ENCODE measurements at places on chromosomes 13 and 19.

DNA sequence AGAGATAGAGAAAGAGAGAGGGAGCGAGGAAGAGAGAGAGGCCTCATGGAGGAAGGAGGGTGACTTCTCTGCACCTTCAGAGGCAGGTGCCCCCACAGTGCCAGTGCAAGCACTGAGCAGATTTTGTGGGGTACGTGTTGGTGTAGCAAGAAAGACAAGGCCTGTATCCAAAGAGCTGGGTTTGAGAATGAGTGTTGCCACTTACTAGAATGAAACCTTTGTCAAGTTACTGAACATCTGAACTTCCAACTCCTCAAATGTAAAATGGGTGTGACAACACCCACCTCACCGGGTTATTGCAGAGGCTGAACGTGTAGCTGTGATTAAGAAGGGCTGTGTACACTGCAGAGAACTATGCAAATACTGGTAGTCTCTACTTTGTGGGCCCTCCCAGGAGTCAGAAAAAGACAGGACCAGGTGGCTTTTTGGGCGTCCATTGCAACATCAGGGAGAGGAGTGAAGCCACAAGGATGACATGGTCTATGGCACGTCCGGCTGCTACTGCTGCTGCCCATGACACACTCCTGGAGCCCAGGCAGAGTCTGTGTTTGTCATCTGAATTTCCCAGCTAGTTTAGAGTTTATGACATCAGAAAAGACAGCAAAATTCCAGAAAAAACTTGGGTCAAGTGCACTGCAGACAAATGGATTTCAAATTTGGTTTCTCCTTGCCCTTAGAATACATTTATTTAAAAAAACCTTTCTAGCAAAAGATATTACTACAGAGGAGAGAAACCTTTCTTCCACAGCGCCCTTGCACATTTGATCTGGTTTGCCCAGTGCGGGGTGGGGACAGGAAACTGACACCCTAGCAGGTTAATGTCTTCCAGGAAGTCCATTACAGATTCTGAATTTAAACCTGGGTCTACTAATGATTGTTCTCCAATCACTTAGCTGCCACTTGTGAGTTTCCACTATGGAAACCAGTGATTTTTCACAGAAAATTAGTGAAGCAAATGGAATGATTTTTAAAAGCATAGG lies 54.0 kb upstream of the ATP12A start:
- no peak for DNase-seq

GRCh38 chr13:100527644-100528043 lies 60.9 kb downstream of the GGACT start:
- DNase-seq, result no peak

GRCh38 chr19:17289489-17289888 lies 7.8 kb downstream of the ANKLE1 start:
- DNase-seq, result peak; percentile 73

- DNase-seq, result no peak
These were observed 119.1 kb downstream of the SOX1 start for GRCh38 chr13:112186091-112186490.

DNA sequence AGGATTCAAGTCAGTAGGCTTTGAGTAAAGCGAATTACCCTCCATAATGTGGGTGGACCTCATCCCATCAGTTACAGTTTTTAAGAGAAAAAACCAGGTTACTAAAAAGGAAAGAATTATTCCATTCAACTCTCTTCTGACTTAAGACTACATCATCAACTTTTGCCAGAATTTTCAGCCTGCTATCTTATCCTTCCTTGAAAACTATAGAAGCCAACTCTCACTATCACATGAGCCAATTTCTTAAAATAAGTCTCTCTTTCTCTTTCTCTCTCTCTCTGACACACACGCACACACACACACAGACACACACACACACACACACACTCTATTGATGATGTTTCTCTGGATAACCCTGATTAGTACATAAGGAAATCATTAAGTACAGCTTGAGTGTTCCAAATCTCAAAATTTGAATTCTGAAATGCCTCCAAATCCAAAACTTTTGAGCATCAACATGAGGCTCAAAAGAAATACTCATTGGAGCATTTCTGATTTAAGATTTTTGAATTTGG lies 217.0 kb upstream of the PRR20A start:
- DNase-seq, result no peak

DNA sequence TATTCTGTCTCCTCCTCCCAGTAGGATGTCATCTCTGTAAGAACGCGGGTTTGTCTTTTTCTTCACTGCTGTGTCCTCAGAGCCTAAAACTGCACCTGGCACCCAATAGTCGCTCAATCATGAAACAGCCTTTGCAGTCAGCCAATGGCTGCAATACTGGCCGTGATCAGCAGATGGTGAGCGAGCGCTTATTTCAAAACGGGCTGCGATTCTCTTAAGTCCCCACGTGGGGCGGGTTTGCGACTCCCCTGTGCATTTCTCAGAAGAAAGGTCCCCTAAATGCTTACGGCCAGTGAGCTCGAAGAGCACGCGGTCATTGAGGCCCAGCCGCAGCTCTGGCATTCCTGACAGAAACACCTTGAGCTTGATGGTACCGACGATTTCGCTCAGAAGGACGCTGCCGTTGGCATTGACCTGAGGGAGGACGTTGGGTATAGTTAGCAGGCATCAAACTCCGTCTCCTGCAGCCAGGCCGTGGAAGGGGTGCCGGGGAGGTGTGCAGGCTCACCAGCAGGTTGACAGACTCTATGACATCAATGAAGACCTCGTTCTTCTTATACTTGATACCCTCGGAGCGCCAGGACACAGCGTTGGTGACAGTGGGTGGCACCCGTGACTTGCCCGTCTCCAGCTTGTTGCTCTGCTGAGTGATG lies 6.0 kb downstream of the AP1M2 start:
- peak; percentile 69 for DNase-seq

- no peak for DNase-seq
These were observed 45.6 kb downstream of the ANKRD10 start for GRCh38 chr13:110869231-110869804.

DNA sequence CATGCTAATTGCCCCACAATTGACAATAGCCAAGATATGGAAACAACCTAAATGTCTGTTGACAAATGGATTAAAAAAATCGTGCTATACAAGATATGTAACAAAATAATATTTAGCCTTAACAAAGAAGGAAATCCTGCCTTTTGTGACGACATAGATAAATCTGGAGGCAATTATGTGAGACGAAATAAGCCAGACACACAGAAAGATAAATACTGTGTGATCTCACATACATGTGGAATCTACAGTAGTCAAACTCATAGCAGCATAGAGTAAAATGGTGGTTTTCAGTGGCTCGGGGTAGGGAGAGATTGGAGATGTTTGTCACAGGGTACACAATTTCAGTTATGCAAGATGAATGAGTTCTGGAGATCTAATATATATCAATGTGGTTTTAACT lies 895.8 kb downstream of the SLITRK6 start:
- no peak for DNase-seq

DNA sequence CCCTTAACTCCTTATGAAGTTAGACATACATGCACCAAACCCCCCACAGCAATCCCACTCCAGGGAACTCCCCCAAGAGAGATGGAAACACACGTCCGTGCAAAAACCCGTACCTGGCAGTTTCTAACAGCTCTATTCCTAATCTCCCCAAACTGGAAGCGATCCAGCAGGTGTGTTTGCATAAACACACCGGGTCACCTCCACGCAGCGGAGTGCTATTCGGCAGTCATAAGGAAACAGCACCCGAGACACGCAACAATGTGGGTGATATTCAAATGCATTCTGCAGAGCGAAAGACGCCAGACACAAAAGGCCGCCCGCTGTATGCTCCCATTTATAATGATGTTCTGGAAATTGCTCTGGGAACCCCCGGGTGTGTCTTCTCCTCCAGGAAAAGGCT lies 6.8 kb upstream of the ZNRF4 start:
- DNase-seq, result no peak

DNA sequence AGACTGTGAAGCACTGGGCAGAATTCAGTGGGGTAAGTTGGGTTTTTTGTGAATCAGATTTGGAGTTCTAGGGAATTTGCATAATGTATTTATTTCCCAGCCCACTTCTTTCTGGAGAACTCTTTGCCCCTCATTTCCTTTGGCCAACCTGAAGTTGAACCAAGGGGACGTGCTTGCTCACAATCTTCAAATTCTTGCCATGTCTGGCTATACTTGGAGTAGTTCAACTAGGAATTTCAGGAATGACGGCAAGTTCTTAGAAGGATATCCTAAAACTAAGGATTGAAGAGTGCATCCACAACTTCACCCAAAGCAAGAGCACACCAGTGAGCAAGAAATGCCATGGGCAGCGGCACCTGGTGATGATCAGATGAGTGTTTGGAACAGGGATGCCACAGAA lies 88.5 kb downstream of the TEX26 start:
- no peak for DNase-seq

- DNase-seq, result no peak
These were observed 4.3 kb upstream of the ZNF28 start for GRCh38 chr19:52825765-52826164.

GRCh38 chr19:38015216-38015615 lies 108.2 kb downstream of the SIPA1L3 start:
- DNase-seq, result no peak

DNA sequence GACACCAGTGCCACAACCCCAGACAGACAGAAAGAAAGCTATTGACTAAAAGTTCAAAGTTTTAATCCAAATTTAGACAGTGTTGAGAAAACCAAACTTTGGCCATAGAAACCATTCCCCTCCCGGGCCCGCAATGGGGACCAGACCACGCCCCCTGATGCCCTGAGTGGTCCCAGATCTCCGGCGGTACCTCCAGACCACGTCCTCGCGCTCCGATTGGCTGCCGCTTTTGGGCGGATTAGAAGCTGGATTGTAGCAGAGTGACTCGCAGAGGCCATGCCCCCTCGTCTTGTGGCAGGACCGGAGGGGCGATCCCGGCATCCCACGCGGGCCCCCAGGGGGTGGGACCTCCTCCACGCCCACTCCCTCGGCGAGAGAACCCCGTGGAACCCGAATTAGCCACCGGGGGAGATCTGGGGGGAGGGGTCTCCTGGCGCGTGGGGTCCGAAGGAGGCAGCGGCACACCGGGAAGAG lies 797 bp upstream of the HSD17B14 start:
- DNase-seq, result peak; percentile 83

GRCh38 chr13:73825143-73825542 lies 309.1 kb downstream of the KLF12 start:
- DNase-seq, result no peak

- no peak for DNase-seq
These were observed 50.8 kb downstream of the STK24 start for GRCh38 chr13:98526182-98526512.

GRCh38 chr19:44607049-44607448 lies 6.3 kb upstream of the IGSF23 start:
- no peak for DNase-seq

DNA sequence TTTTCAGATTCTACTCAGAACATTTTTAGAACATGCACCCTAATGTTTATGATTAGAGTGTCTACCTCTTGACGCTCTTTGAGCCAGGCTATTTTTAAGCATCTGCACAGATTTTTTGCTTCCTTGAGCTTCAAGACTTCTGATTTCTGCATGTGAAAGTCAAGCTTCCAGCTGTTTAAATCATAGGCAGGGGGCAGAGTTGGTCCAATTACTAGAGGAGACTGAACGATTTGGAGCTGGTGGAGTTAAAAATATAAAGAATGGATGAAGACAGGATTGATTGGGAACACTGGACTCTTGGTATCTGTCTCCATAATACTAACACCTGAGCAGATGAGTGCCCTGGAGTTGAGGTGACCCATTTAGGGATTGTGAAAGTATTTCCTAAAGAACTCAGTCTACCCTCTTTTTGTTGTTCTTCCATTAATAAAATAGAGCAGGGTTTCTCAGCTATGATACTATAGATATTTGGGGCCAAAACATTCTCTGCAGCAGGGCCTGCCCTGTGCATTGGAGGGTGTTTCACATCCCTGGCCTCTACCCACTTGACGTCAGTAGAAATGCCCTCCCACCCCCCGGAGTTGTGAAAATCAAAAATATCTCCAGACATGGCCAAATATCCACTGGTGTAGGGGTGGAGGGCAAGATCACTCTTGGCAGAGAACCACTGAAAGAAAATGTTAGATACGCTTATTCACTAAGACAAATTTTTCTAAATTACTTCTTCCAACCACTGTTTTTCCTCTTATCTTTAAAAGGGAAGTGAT lies 160.1 kb downstream of the COG6 start:
- no peak for DNase-seq

DNA sequence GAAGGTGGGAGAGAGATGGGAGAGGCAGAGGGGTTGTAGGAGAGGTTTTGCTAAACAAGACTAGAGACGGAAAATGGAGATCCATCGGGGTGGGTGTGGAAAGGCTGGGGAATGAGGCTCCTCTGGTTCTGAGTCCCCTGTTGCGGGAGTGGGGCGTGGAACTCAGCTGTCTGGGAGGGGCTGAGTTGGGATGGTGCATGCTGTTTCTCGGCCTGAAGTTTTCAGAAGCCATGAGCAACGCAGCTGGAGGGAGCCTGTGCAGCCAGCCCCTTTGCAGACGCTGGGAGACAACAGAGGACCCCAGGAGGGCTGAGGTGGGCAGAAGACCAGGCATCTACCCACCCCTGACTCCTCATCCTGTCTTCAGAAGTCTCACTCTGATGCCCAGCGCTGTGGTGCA lies 7.4 kb upstream of the GIPR start:
- no peak for DNase-seq

- peak; percentile 87 for DNase-seq
These were observed at the start of gene MEF2B for GRCh38 chr19:19170053-19170872. Gene MEF2B, minus strand, starts transcription at chr19:19170263. Its CDS starts 19,528 bp downstream, at chr19:19150735.

GRCh38 chr19:12521996-12522395 lies 29.3 kb downstream of the ZNF564 start:
- DNase-seq, result no peak

- DNase-seq, result no peak
These were observed at the start of gene HOOK2 for GRCh38 chr19:12774588-12775555. Gene HOOK2, minus strand, starts transcription at chr19:12775552. Its CDS starts 103 bp downstream, at chr19:12775449.

GRCh38 chr13:59846845-59847620 lies 316.7 kb downstream of the DIAPH3 start:
- no peak for DNase-seq

DNA sequence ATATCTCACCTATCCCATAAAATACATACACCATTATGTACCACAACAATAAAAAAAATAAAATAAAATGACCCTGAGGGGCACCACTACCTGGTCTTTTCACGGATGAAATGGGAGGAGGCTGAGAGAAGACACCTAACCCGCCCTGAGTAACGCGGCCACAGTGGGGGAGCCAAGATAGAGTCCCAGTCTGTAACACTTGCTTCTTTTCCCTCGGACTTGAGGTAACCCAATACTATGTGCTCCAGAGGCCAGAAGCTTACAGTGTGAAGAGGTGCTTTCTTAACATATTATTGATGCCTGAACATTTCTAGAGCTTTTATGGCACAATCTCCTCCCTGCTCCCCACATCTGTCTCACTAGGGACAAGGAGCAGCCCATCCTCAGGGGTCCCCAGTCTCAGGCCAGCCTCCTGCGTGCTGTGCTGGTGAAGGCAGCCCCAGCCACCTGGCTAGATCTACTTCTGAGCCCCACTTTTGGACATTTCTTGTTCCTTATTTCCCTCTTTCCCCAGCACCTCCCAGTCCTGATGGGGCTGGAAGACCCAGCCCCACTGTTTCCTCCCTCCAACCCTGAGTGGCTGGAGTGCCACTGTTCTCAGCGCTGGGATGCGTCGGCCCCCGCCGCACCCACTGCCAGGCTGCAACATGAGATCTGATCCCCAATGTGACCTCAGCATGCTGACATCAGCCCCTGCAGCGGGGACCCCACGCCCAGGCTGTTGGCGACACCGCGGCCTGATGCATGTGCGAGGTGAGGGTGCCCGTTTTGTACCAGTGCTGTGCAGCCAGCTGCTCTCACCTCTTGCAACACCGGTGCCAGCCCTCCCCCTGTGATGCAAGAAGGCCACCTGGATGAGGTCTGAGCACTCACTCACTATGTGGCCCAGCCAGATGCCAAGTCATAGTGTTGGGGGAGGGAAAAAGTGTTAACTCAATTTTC lies 143.3 kb downstream of the DCLK1 start:
- DNase-seq, result no peak

All from GM18507 (cell line).